ENCODE measurements at places on chromosomes 5 and 9.

DNA sequence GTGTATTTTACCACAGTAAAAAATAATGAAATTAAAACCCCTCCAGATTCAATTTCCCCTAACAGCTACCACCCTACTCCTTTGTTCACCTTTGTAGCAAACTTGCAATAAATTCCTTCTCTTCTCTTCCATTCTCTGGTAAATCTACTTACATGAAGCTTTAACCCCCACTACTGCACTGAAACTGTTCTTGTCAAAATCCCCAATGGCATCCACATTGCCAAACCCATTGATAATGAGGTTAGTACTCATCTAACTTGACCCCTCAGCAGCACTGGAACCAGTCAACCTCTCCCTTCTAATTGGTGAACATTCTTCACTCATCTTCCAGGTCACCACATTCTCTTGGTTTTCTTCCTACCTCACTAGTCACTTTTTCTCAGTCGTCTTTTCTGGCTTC is 29.6 kb downstream of the NRG2 start:
- no peak for DNase-seq

GRCh38 chr5:125575891-125576505 is 829.6 kb upstream of the ZNF608 start:
- DNase-seq, result no peak

DNA sequence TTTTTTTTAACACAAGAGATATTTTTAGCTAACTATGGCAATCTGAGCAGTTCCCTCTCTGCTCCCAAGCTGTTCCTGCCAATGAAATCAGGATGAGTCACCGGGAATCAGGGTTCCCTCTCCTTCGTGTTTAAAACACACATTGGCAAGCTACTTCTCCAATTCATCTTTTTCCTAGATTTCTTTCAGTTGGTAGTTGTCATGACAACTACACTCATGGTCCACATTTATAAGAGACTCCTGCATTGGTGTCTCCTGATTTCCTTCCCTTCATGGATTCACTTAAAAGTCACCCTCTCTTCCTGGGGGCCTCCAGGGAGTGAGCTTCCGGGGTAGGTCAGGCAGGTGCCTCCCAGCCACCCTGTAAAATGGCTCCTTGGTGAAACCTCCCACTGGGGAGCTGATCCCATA is 72.3 kb upstream of the NIPAL4 start:
- DNase-seq, result peak; percentile 68

GRCh38 chr5:146794326-146795029 is 84.1 kb downstream of the PPP2R2B start:
- peak; percentile 11 for DNase-seq

DNA sequence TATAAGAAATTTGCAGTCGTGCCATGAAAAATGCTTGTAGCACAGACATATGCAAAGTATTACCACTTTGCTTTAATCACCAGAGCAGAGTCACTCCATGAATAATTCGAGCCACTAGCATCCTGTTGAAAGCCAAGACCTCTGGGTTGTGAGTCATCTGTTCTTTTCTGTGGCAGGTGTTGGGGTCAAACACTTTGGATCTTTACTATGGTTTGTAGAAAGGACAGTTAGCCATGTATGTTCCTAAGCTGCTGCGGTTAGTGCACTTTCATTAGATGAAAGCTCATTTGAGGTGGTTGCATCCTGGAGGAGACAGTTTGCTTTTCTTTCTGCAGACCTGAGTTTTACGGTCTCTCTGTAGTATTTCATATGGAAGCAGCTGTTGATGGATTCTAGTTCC is 223.7 kb downstream of the DMRT2 start:
- no peak for DNase-seq

- peak; percentile 56 for DNase-seq
Measured at GRCh38 chr9:106860721-106861639, 2.0 kb upstream of the ZNF462 start.

- DNase-seq, result no peak
Measured at GRCh38 chr9:134442085-134442474, 115.8 kb downstream of the RXRA start.

- DNase-seq, result peak; percentile 33
Measured at GRCh38 chr5:102753889-102754766, 977 bp upstream of the PAM start.

DNA sequence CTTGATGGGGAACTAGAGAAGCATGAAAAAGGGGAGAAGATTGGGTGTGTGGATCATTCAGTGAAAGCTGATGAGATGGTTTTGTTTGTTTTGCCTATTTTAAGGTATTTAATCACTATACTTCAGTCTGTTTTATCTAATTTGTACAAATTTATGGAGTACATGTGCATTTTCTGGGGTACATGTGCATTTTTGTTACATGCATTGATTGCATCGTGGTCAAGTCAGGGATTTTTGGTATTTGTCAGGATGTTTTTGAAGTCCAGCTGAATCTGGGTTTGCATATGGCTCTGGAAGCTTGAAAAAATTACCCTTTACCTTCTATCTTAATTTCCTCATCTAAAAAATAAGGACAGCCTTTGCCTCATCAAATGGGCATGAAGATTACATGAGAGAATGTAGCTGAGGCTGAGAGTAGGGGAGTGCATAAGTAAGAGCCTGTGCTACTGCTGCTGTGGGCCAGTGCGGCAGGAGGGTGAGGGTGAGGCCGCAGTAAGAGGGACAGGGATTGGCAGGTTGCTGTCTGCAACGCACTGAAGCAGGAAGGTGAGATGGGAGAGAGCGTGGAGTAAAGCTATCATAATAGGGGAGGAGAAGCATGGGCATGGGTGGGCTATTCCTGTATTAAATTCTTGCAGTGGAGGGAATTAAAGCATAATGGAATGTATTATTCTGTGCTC is 139.8 kb downstream of the NPR3 start:
- DNase-seq, result no peak

- no peak for DNase-seq
Measured at GRCh38 chr9:73951147-73951546, 546.0 kb upstream of the RORB start.

- no peak for DNase-seq
Measured at GRCh38 chr5:179955062-179955461, 47.4 kb upstream of the TBC1D9B start.

GRCh38 chr5:113042491-113043243 is 66.1 kb downstream of the DCP2 start:
- DNase-seq, result no peak

DNA sequence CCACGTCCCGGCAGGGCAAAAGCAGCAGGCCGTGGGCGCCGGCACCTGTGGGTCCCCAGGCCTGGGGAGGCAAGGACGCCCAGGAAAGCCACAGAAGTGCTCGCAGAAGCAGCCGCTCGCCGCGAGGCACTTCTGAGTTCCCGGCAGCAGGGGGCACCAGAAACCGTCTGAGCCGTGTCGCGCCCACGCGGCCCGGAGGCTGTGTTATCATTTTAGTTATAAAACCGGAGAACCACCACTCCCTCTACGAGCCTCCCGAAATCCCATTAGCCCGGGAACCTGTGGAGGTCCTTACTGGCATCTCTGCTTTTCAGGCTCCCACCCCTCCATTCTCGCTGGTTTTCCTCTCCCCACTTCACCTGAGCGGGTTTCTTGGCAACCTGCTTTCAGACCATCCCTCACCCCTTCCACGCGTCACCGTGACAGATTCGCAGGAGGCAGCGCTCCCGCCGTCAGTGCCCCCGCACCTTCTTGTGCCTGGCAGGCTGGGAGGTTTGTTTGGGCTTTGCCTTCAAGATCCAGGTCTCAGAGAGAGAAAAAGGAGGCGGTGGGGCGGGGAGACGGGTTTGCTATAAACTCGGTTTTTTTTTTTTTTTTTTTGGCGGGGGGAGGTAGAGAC is 2.3 kb downstream of the GDNF start:
- DNase-seq, result peak; percentile 80

GRCh38 chr5:80916676-80917075 is 43.5 kb upstream of the RASGRF2 start:
- DNase-seq, result no peak

- DNase-seq, result no peak
Measured at GRCh38 chr9:97365634-97366033, 46.3 kb upstream of the TDRD7 start.

DNA sequence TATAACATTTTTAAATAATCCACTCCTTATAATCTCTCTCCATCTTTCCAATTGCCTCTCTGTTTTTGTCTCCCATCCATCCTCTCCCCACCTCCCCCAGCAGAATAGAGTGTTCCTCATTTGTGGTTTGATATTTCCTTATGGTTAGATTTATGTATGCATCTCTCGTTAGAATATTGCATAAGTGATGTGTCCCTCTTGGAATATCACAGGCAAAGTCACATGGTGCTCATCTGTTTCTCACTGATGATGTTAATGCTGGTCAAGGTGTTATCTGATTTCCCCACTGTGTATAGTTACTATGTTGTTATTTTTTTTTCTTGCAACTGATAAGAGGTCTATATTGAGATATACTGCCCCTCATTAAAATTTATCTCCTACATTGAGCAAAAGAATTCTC is 3.1 kb upstream of the LRRC70 start:
- no peak for DNase-seq

- DNase-seq, result no peak
Measured at GRCh38 chr5:142210864-142211412, 102.4 kb downstream of the NDFIP1 start.

GRCh38 chr5:141260458-141261237 is 15.5 kb downstream of the PCDHB15 start:
- no peak for DNase-seq

DNA sequence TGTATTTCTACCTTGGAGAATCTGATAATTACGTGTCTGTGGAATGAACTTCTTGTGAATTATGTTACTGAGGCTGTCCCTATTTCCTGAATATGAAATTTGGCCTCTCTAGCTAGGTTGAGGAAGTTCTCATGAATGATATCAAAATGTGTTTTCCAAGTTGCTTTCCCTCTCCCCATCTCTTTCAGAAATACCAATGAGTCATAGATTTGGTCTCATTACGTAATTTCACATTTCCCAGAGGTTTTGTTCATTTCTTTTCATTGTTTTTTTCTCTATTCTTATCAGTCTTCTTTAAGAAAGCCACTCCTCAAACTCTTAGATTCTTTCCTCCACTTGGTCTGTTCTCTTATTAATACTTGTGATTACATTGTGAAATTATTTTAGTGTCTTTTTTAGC is 923.8 kb upstream of the CDH9 start:
- peak; percentile 13 for DNase-seq

DNA sequence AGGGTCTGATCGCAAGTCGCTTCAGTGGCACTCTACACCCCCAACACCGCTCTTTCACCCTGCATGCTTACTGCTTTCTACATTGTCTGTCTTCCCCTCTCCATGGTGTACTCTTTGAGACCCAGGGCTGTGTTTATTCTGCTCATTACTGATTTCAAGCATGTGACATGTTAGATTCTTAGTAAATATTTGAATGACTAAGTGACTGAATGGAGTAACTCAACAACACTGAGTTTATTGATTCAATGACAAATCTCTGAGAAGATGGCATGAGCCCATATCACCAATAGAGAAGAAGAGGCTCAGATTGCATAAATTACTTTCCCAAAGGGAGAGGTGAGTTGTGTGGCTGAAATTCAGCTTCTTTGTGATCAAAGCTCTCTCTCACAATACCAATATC is 89.7 kb upstream of the OSMR start:
- DNase-seq, result no peak

DNA sequence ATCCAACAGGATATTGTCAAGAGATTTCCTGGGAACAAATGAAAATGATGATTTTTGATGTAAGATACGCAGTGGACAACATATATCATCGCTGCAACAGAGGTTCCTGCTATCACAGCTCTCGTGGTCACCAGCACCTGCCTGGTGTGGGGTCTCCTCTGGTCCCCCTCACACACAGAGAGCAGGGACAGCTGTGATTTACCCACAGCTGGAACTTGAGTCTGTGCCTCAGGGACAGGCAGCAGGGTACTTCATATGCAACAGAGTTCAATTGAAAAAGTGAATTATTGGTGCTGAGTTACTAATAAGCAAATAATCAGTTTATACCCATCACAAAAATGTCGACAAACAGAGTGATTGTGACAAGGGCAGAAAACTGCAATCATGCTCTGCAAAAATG is 93.4 kb downstream of the LMX1B start:
- no peak for DNase-seq

GRCh38 chr5:149833116-149833827 is 103.2 kb downstream of the PPARGC1B start:
- no peak for DNase-seq

DNA sequence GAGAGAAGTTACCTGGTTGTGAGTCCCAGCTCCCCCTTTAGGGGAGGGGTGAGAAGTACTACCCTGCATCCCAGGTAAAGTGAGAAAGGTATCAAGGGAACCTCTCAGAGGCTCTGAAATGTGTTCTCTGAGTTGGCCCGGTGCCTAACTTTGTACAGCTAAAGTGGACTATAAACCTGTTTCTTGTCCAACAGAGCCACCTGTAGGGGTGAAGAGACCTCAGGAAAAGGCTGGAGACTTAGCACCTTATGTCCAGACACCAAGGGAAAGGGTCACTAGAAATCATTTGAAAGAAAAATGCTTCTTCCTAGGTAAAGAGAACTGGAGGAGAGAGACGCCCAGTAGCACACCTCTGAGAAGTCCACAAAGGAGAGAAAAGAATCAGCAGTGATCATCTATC is 108.3 kb upstream of the KIF2A start:
- DNase-seq, result no peak

DNA sequence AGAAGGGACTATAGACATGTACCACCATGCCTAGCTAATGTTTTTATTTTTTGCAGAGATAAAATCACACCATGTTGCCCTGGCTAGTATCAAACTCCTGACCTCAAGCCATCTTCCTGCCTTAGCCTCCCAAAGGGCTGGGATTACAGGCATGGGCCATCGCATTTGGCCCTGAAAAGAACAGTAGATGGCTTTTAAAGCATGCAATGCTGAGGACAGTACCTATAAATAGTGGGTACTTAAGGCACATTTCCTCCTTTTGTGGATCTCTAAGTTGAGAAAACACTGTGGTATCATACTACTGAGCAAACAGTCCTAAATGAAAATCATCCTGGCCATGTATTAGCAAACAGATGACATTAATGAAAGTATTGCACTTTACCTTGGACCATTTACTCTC is 119.4 kb downstream of the TTC39B start:
- DNase-seq, result no peak

- no peak for DNase-seq
Measured at GRCh38 chr9:104856413-104856941, 71.5 kb downstream of the ABCA1 start.

GRCh38 chr5:102581011-102581410 is 82.2 kb upstream of the SLCO6A1 start:
- no peak for DNase-seq

DNA sequence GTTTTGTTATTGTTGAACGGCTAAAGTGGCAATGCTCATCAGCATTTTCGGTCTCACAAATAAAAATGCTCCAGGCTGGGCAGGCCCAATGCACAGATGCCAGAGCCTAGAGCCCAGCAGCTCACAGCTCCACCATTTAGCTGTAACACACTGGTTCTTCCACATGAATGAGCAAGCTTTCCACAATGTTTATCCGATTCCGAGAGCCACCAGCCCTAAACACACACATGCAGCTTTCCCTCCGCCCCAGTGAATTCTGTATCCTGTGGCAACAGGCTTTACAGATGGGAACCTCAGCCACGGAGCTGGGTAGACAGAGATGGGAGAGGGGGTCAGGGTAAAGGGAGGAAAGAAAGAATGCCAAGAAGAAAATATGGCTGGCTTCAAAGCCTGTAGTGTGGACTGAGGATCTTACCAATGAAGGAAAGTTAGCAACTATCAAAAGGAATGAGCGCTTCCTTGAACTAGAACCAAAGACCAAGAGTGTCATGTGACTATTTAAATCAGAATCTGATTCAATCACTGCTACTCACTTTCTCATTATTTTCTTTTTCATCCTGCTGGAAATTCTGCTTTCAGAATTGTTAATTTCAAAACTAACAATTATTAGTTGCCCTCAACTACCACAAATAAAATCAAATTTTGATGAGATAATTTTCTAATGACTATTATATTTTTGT is 77.1 kb downstream of the MRPS27 start:
- DNase-seq, result no peak
